Kidney epithelial cell (primary cell): ENCODE measurements at places on chromosomes 1 and 21.

GRCh38 chr21:34073749-34074282, 438 bp downstream of the MRPS6 start:
- no peak for DNase-seq

DNA sequence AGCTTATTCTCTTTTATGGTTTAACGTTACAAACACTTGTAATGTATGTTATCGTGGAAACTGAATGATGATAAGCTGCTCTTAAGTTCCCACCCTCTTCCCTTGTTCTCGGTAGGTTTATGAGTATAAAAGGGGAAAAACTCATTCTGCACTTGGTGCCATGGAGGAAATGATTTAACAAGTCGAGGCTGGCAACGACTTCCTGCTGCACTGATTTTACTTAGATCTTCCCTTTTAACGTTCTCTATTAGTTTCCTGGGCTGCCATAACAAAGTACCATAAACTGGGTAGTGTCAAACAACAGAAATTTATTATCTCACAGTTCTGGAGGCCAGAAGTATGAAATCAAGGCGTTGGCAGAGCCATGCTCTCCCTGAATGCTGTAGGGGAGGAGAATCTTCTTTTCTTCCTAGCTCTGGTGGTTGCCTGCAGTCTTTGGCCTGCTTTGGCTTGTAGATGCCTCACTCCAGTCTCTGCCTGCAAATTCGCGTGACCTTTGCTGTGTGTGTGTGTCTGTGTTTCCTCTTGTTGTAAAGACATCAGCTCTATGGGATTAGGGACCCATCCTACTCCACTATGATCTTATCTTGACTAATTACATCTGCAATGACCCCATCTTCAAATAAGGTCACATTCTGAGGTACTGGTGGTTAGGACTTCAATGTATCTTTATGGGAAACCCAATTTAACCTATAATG, 26.3 kb downstream of the HUNK start:
- DNase-seq: no peak

DNA sequence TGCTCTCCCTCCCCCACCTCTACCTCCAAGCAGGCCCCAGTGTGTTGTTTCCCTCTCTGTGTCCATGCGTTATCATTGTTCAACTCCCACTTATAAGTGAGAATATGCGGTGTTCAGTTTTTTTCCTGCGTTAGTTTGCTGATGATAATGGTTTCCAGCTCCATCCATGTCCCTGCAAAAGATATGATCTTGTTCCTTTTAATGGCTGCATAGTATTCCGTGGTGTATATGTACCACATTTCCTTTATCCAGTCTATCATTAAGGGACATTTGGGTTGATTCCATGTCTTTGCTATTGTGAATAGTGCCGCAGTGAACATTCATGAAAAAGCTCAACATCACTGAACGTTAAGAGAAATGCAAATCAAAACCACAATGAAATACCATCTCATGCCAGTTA, 58.6 kb downstream of the DNAH14 start:
- DNase-seq: no peak

- DNase-seq: no peak
Observed at GRCh38 chr1:21198929-21199328, 22.2 kb upstream of the EIF4G3 start.

- no peak for DNase-seq
Observed at GRCh38 chr1:21762022-21762404, 20.9 kb downstream of the USP48 start.

DNA sequence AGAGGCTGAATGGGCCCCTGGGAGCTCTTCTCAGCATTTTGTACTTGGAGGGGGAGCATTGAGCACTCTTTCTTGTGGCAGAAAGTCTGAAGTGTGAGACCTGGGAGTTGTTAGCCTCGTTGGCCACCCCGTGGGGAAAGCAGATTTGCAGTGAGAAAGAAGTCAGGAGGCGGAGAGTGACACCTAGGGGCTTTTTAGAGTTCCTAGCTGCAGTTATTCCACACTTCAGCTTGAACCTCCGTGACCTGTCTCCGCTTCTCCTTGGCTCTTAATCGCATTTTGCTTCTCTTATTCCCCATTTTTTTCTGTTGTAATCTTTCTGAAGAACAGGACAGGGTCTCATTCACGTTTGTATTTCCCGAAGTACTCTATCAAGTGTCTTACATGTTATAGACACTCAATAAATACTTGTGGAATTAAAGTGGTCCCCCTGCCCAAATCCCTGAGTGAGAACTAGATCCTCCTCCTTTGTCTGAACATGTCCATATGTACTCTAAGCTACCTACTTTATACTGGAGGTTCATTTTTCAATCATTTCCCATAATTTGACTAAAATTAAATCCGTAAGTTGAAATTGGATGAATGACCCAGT, 14.5 kb upstream of the C1orf141 start:
- DNase-seq: no peak

- no peak for DNase-seq
Observed at GRCh38 chr1:186214791-186215190, 160.3 kb downstream of the TPR start.

GRCh38 chr1:222454782-222455181, 93.1 kb downstream of the HHIPL2 start:
- DNase-seq: no peak

- no peak for DNase-seq
Observed at GRCh38 chr1:72485801-72486200, 203.5 kb upstream of the NEGR1 start.
